Fibroblast of skin of abdomen (primary cell): ENCODE measurements at places on chromosomes 2 and 18.

DNA sequence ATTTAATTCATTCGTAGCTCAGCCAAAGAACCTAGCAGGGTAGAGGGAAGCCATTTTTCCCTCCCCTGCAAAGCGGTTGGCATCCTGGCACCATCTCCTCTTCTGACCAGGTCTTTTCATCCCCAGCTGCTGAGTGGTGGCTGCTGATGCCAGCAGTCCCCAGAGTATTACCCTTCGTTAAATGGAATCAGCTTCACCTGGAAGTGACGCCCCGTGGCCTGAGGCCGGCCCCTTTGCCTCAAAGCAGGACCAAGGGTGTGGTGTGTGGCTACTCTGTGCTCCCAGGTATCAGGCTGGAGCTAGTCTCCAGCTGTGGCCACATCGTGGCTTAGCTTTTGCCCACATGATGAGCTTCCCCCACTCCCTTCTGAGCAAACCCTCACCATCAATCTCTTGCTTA is 12.3 kb upstream of the SP100 start:
- DNase-seq, result no peak

GRCh38 chr2:208320686-208321085 is 54.6 kb downstream of the PIKFYVE start:
- no peak for DNase-seq

GRCh38 chr2:224691563-224691962 is 24.6 kb downstream of the CCDC195 start:
- DNase-seq, result no peak

- peak; percentile 52 for DNase-seq
Measured at GRCh38 chr2:118223992-118224894, 136.0 kb downstream of the INSIG2 start.

DNA sequence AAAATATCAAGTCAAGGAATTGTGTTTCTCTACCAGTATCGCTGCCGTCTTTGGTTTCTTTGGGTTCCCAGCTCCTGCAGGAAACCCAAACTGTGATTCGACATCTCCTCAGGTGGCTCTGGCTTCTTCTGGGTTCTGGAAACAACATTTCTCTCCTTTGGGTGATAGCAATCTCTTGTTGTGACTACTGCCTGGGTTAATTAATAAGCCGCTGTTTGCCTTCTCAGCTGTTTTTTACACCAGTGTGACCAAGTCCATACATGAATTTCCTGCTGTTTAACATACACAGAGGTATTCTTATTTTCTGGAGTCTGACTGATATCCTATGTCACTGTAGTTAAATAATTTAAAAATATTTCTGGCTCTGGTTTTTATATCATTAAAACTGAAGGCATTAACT is 112.5 kb upstream of the DCC start:
- no peak for DNase-seq

DNA sequence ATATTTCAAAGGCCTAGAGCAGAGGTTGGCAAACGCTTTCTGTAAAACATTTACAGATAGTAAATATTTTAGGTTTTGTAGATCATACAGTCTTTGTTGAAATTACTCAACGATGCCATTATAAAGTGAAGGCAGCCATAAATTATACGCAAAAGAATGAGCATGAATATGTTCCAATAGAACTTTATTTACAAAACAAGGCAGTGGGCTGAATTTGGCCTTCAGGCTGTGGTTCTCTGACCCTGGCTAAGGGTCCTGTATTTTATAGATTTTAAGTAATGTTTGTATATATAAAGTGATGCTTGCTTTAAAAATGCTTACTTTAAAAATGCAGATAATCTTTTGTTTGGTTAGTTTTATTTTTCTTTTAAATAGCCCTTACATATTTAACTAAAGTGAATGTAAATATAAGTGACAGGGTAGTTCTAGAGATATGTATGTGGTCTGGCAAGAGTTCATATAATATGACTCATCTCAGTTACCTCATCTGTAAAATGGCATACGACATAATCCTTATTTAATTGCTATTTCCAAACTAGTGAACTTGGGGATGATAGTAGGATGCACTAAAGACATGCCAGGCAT is 51.7 kb upstream of the ATP5MC3 start:
- peak; percentile 72 for DNase-seq

- DNase-seq, result peak; percentile 26
Measured at GRCh38 chr2:177044671-177045070, 167.9 kb upstream of the HNRNPA3 start.

DNA sequence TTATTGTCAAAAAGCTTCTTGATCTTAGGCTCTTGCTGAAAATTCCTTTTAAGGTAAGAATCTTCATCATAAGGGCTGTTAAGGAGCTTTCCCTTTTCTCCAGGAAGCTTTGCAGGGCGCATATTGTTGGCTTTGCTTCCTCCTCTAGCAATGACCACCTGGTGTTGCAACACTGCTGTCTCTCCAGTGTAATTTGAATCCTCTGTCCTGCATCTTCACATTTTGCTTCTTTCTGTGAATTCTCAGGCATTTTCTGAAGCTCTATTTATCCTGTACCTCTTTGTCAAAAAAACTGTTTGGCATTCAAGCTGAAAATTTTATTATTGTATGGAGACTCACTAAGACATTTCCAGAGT is 533.1 kb upstream of the CHAC2 start:
- peak; percentile 10 for DNase-seq
